ENCODE measurements at places on chromosomes 6 and 20.

- no peak for DNase-seq
These were observed 22.9 kb upstream of the PAX1 start for GRCh38 chr20:21682521-21682954.

- DNase-seq = no peak
These were observed 16.3 kb downstream of the RPRD1B start for GRCh38 chr20:38049800-38050199.

DNA sequence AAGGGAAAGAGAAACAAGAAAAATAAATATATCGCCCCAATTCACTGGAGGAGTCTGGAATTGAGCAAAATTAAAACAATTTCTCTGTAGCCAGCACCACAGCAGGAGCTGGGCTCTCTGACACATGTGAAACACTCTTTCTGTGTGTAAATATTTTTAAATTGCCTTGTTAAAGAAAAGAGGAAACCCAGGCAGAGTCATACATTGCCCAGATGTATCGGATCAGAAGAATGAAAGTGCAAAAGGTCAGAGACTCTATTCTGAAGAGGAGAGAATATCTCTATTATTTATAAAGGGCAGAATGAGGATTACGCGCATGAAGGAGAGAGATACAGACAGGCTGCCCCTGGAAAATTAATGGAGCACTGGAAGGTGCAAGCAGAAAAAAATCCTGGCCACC is 127.0 kb upstream of the MAN1A1 start:
- DNase-seq = no peak

GRCh38 chr6:158816803-158817727 is 2.1 kb downstream of the EZR start:
- DNase-seq = no peak

DNA sequence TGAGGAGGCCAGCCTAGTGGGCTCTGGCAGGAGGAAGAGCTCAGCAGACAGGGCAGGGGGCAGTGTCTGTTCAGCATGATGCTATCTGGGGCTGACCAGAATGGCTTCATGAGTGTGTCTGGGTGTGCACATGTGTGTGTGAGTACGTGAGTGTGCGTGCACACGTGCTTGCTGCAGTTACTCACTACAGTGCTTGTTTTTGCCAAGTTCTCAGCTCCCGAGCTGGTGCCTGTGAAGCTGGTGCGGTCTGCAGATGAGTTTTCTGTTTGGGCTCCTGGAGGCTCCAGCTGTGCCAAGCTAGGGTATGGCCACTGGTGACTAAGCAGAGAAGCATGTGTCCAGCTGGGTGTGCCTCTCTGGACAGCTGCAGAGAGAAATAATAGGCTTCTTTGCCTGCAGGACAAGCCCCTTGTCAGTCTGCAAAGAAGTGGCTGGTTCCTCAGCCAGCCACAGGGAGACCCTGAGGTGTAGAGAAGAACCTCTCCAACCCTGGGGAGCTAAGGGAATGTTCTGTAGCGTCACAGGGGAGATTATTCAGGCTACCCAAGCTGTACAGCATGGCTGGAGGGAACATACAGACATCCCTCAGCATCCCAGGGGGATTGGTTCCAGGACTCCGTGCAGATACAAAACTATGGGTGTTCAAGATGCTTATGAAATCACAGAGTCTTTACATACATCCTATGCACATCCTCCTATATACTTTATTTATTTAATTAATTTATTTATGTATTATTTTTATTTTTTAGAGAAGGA is 40.2 kb upstream of the FAM50B start:
- peak; percentile 38 for DNase-seq

- peak; percentile 43 for DNase-seq
These were observed 16.3 kb downstream of the GNAS start for GRCh38 chr20:58868795-58869194.

DNA sequence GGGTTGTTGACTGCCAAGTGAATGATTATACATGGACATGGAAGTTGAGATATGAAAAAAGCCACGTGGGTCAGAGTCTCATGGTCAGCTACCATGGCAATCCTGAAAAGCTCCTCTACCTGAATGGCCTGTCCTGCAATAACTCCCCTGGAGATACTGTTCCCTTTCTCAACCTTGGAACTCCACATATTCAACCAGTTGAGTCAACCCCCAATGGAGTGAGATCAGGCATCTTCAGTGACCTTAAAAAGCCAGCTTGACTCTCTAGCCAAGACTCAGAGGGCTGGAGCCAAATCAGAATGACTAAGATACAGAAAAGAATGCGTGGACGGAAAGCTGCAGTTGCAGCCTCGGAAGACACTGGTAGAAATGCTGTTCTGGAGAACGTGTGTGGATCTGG is 341.3 kb downstream of the FOXA2 start:
- no peak for DNase-seq

DNA sequence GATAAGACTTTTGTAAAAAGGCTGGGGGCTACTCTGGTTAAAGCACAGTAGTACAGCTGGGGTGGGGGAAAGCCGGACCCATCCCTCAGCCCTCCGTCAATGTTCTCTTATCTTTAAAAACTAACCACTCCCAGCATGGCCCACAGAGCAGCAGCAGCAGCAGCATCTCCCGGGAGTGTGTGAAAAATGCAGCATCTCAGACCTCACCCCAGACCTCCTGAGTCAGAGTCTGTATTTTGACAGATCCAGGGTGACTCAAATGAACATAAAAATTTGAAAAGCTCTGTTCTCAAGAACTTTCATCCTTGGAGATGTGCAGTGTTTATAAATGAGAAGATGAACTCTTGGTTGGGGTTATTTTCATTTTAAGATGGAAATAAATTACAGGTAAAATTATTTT is 277.7 kb upstream of the ECI2 start:
- peak; percentile 13 for DNase-seq

- DNase-seq = no peak
These were observed 27.8 kb upstream of the PREP start for GRCh38 chr6:105430685-105431084.

- DNase-seq = no peak
These were observed 477.0 kb downstream of the HAO1 start for GRCh38 chr20:7463290-7463689.

- DNase-seq = no peak
These were observed 202.6 kb downstream of the CD109 start for GRCh38 chr6:73898599-73898998.

GRCh38 chr6:50834929-50835410 is 16.3 kb downstream of the TFAP2B start:
- DNase-seq = no peak

DNA sequence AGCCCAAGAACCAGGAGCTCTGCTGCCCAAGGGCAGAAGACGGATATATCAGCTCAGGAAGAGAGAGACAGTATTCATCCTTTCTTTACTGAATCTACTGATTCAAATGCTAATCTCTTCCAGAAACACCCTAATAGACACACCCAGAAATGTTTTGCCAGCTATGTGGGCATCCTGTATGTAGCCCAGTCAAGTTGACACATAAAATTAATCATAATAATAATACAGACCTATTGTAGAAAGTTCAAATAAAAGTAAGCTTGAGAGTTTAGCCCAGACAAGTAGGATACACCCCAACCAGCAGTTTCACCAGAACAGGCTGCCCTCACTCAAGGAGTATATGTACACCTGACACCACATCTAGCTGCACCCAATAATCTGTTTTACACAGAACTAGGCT is 73.9 kb upstream of the VGLL2 start:
- DNase-seq = no peak

DNA sequence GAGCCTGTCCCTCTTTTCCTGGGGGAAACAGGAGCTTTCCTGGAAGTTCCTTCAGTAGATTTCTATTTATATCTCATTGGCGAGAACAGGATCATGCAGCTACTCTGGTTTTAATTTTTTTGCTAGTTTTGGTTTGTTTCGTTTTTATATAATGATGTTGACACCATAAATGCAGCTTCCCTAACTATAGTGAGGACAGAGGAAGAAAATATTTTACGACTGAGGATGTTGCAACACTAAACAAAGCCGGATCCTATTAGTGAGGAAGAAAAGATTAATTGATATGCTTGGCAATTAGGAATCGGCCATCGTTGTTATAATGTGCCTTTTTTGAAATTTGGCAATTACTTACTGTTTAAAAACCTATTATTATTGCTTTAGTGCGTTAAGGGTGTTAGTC is 16.6 kb downstream of the KDM1B start:
- no peak for DNase-seq

- DNase-seq = peak; percentile 35
These were observed 320.1 kb upstream of the FKBP1C start for GRCh38 chr6:62891065-62891647.

- no peak for DNase-seq
These were observed 176.4 kb downstream of the TFAP2B start for GRCh38 chr6:50995036-50995435.

GRCh38 chr6:142735204-142735603 is 209.8 kb downstream of the HIVEP2 start:
- DNase-seq = no peak

- DNase-seq = no peak
These were observed 86.7 kb downstream of the GRM4 start for GRCh38 chr6:34059136-34059731.

DNA sequence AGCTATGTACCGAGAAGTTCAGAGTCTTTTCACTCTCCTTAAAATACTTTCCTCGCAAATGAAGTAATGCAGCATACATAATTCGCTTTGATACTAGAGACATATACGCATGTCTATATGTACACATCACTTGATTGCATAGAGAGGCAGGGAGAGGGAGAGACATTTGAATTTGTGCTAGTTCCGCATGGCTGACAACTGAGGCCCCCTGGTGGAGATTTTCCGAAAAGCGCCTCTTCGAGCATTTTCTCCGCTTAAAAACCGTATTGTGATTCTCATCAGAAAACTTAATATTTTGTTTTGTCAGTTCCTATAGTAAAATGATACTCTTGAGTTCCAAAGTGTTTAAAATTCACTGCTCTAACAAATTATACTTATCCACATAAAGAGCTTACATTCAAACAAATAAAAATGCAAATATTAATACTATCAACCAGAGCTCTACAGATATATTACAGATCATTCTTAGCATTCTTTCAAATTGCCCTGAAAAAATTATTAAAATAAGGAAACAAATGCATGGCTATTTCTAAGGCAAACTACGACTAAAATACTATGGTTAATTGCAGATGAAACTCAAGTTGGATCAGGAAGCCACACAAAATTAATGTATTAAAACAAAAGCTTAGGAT is 637 bp downstream of the MYLK4 start:
- DNase-seq = peak; percentile 89

- DNase-seq = no peak
These were observed 7.5 kb upstream of the DST start for GRCh38 chr6:56650191-56650590.

- DNase-seq = peak; percentile 85
These were observed 5.9 kb downstream of the TMEM63B start for GRCh38 chr6:44133003-44133931.

GRCh38 chr20:56716806-56717205 is 87.7 kb downstream of the TFAP2C start:
- DNase-seq = no peak

DNA sequence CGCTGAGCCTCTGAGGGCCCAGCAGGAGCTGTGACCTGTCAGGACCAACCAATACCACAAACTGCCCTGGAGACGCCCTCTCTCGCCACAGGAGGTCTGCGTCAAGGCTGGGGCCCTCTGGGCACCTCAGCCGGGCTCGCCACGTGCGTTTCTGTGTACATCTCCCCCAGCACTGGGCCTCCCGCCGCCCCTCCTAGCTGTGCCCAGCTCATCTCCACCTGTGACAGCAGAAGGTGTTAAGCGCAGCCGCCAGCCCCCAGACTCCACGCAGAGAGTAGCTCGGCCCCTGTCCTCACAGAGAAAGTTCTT is 91.4 kb downstream of the TAF4 start:
- no peak for DNase-seq

DNA sequence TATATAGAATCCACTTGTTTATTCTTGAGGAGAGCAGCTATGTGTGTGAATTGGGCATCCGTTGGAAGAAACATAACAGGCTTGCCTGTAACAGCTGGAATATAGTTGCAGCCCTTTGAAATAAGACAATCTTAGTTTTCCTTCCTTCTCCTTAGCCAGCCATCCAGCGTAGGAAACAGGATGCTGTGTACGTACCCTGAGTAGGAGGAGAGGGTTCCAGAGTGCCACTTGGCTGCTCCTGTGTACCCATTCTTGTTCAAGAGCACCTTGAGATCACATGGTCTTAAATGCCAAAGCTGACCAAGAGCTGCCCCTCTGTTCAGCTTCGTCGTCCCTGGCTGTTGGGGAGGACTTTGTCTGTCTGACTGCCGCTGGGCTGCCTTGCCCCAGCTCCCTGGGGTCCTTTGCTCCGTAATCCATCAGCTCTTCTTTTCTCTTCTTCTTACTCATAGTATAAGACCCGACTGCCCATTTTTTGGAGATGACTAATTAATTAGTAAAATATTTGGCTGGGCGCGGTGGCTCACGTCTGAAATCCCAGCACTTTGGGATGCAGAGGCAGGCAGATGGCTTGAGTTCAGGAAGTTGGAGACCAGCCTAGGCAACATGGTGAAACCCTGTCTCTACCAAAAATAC is 49.0 kb downstream of the RREB1 start:
- DNase-seq = no peak

- no peak for DNase-seq
These were observed 99.5 kb upstream of the ZFP64 start for GRCh38 chr20:52291109-52291508.

- DNase-seq = no peak
These were observed 37.1 kb upstream of the KCNK5 start for GRCh38 chr6:39266375-39266774.

Data from head of caudate nucleus (tissue), 42 donors.